ENCODE measurements at places on chromosomes 4 and X. TPM values are rescaled to one million over a fixed set of nuclear protein-coding genes. Genes with fewer than 3 reads are reported as not detected.

Gene SSX3
- total RNA-seq: not detected

Gene ARR3
- total RNA-seq: not detected

Gene POU3F4
- not detected for total RNA-seq

Gene ETDA
- not detected for total RNA-seq

Gene ANOS1
- total RNA-seq: not detected

Gene ADGRG4
- total RNA-seq: not detected

Gene NR3C2
- total RNA-seq: 8.0 TPM

- no peaks in the 10 kb centered on the region for H3K36me3 ChIP-seq
- no peak overlapping the region for H3K27ac ChIP-seq
- H3K27me3 ChIP-seq: no peaks in the 10 kb centered on the region
- no peaks in the 10 kb centered on the region for H3K4me1 ChIP-seq
- DNase-seq: no peak
- no peak overlapping the region for H3K4me3 ChIP-seq
Observed at GRCh38 chr4:42133006-42133405, 19.4 kb downstream of the BEND4 start.

GRCh38 chrX:101377547-101377946 is 8.4 kb downstream of the BTK start:
- H3K4me1 ChIP-seq: no peaks in the 10 kb centered on the region
- H3K4me3 ChIP-seq: no peak overlapping the region
- no peak overlapping the region for H3K27ac ChIP-seq
- H3K27me3 ChIP-seq: peaks cover 26% of the 10 kb centered on the region

DNA sequence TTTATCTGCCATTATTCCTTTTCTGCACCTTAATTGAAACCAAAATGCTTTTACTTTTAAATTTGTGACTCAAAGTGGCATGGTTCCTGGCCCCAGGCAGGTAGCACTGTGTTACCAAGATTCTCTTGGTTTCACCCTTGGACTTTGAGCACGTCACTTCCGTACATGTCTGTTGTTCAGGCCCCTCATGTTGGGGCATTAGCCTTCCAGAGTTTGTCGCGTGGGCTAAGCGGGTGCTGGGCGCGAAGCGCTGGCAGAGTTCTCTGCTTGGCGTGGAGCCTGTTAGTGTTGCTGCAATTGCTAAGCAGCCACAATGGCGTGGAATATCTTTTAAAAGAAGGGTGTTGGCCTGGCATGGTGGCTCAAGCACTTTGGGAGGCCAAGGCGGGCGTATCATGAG is 14.0 kb upstream of the TADA2B start:
- H3K27me3 ChIP-seq: no peaks in the 10 kb centered on the region
- H3K27ac ChIP-seq: no peak overlapping the region
- H3K4me1 ChIP-seq: no peaks in the 10 kb centered on the region
- H3K36me3 ChIP-seq: peaks cover 20% of the 10 kb centered on the region

DNA sequence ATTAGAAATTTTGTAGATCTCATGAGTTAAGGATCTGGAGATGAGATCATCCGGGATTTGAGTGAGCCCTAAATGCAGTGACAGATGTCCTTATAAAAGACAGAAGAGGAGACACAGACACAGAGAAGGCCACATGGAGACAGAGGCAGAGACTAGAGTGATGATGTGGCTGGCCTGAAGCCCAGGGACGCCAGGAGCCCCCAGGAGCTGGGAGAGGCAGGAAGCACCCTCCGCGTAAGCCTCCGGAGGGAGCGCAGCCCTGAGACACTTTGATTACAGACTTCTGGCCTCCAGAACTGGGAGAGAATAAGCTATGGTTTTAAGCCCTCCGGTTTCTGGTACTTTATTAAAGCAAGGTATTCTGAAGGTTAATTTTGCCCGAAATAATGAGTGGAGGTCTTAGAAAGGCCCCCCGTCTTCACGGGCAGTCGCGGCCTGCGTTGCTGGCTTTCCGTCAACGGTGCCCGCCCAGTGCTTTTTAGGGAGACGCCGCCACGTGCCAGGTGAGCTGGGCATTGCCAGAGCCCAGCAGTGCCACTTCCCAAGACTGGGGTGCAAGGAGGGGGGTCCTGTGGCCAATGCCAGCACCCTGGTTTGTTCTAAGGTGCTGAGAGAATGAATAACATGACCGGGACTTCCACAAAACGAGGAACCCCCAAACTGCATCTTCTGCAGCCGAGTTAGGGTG is 8.1 kb downstream of the DHRSX start:
- peaks cover 4% of the 10 kb centered on the region for H3K4me1 ChIP-seq
- DNase-seq: no peak
- no peaks in the 10 kb centered on the region for H3K27me3 ChIP-seq
- no peak overlapping the region for H3K27ac ChIP-seq
- peaks cover 2% of the 10 kb centered on the region for H3K36me3 ChIP-seq

GRCh38 chr4:71081192-71081591 is 87.7 kb downstream of the DCK start:
- DNase-seq: no peak
- no peaks in the 10 kb centered on the region for H3K36me3 ChIP-seq
- H3K4me3 ChIP-seq: no peak overlapping the region
- no peak overlapping the region for H3K27ac ChIP-seq
- no peaks in the 10 kb centered on the region for H3K4me1 ChIP-seq
- no peaks in the 10 kb centered on the region for H3K27me3 ChIP-seq

DNA sequence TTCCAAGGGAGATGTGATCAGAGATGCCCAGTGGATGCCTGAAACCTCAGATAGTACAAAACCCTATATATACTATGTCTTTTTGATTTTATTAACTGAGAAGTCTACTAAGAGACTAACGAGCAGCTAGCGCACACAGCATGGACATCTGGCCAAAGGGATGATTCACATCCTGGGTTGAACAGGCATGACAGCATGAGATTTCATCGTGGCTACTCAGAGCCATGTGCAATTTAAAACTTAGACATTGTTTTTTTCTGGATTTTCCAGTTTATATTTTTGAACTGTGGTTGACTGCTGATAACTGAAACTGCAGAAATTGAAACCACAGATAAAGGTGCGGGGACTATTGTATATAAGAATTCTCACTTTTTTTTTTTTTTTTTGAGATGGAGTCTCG is 2252.9 kb upstream of the AGA start:
- no peak for DNase-seq
- no peaks in the 10 kb centered on the region for H3K27me3 ChIP-seq
- H3K36me3 ChIP-seq: no peaks in the 10 kb centered on the region
- H3K4me1 ChIP-seq: no peaks in the 10 kb centered on the region

- H3K4me1 ChIP-seq: no peaks in the 10 kb centered on the region
- H3K27me3 ChIP-seq: peaks cover 7% of the 10 kb centered on the region
- no peak overlapping the region for H3K27ac ChIP-seq
- no peaks in the 10 kb centered on the region for H3K36me3 ChIP-seq
Observed at GRCh38 chrX:91414713-91415112, 19.9 kb upstream of the PABPC5 start.

DNA sequence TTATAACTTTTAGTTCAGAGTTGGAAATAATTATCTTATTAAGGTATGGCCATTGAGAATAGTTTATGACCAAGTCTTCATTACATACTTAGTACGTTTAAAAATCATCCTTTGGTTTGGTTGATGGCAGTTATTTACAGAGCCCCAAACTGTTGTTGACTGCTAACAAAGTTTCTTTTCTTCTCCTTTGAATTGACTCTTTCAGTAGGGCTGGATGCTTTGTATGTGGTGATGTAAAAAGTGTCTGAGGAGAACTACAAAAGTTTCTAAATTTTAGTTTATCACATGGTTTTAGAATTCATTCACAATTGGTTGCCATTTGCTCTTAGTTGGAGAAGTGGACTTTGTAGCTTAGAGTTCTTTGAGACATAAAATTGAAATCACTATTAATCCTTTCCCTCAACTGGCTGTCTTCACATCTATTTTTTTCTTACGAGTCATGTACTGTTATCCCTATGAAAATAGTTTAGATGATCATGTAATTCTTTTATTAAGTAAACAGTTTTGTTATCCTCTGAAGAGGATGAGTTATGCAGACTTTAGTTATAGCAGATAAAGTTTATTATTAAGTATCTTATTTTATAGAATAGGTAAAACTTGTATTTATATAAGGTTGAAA is 14.8 kb downstream of the PTPN13 start:
- H3K4me1 ChIP-seq: no peaks in the 10 kb centered on the region
- no peak overlapping the region for H3K27ac ChIP-seq
- H3K4me3 ChIP-seq: no peak overlapping the region
- no peaks in the 10 kb centered on the region for H3K27me3 ChIP-seq
- H3K36me3 ChIP-seq: no peaks in the 10 kb centered on the region
- DNase-seq: no peak

- peaks cover 3% of the 10 kb centered on the region for H3K27me3 ChIP-seq
- no peak within 1 kb of the TSS for H3K27ac ChIP-seq
- peak; percentile 82 for DNase-seq
- peak within 1 kb of the TSS; percentile 91 for H3K4me3 ChIP-seq
Observed at GRCh38 chrX:38561126-38561868, at the start of gene TSPAN7. TSS of gene TSPAN7 (plus strand) at chrX:38561542. CDS start at chrX:38561547, 5 bp downstream.

GRCh38 chrX:16185725-16186136 is 18.4 kb downstream of the MAGEB17 start:
- peaks cover 39% of the 10 kb centered on the region for H3K27me3 ChIP-seq
- no peak for DNase-seq
- H3K4me3 ChIP-seq: no peak overlapping the region

DNA sequence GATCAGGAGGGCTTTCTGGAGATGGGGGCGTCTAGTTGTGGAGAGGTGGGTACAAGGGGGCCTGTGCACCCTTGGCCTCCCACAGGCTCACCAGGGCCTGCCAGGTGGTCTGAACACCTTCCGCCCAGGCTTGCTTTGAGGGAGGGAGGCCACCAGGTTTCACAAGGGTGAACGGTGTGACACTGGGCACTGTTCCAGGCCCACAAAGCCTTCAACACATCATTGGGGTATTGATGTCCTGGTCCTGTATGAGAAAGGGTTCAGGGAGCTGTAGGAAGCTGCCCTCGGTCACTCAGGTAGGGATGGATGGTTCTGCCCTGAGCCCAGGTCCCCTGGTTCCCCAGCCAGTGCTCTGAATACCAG is 6.0 kb downstream of the HTRA3 start:
- no peaks in the 10 kb centered on the region for H3K4me1 ChIP-seq
- H3K27ac ChIP-seq: no peak overlapping the region
- peaks cover 20% of the 10 kb centered on the region for H3K27me3 ChIP-seq

GRCh38 chr4:153222707-153223426 is 18.6 kb downstream of the TRIM2 start:
- peak; percentile 40 for DNase-seq
- peaks cover 54% of the 10 kb centered on the region for H3K27me3 ChIP-seq
- peaks cover 34% of the 10 kb centered on the region for H3K4me1 ChIP-seq
- peaks cover 2% of the 10 kb centered on the region for H3K36me3 ChIP-seq

DNA sequence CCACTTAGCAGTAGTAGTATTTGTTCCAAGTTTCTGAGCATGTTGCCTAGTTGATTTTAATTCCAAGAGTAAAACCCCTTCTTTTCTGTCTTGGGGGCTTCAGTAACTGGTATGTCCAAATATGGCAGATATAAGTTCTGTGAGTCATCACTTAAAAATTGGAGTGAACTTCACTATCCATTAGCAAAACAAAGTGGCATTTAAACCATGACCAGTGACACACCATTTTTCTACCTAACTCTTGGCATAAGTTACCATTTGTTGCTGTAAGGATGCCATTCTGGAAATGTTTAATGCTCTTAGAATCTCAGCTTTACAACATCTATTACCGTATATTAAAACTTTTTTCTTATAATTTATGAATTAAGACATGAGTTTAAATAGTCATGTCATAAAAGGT is 102.0 kb downstream of the CBR4 start:
- DNase-seq: no peak
- H3K27me3 ChIP-seq: no peaks in the 10 kb centered on the region
- no peaks in the 10 kb centered on the region for H3K36me3 ChIP-seq
- no peak overlapping the region for H3K27ac ChIP-seq
- no peak overlapping the region for H3K4me3 ChIP-seq

DNA sequence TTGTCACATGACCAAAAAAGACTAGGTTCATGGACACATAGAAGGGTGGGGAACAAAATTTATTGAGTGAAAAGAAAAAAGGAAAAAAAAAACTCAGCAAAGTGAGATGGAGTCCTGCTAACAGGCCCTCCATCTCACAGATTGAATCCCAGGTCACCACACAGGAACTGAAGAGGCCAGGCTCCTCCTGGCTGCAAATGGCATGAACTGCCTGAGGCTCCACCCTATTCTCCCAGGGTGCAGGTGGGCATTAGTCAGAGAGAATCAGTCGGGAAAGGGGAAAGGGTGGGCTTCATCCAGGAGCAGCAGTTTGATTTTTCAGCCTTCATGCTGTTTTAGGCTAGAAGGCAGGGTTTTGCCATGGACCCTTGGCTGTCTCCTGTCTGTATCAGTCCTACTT is 128.5 kb upstream of the GRID2 start:
- no peaks in the 10 kb centered on the region for H3K27me3 ChIP-seq
- H3K27ac ChIP-seq: no peak overlapping the region
- H3K4me3 ChIP-seq: no peak overlapping the region
- no peaks in the 10 kb centered on the region for H3K4me1 ChIP-seq
- H3K36me3 ChIP-seq: no peaks in the 10 kb centered on the region

DNA sequence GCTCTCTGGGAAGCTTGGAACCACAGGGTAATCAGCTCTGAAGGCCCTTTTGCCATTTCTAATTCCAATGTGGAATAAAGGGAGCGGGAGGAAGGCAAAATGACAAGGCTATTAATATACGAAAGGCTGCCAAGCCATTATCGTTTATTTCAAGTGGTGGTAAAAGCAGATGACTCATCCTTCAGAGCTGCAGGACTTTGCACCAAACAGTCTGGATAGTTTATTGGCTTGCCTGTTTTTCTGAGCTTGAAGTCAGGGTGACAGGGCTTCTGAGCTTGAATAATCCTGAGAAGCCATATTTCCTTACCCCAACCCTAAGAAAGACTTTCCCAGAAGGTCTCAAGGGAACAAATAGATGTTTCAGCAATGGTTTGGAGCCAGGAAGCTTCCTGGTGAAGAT is 7.7 kb upstream of the GABRE start:
- H3K36me3 ChIP-seq: no peaks in the 10 kb centered on the region
- no peak overlapping the region for H3K4me3 ChIP-seq
- H3K4me1 ChIP-seq: no peaks in the 10 kb centered on the region
- H3K27me3 ChIP-seq: peaks cover 31% of the 10 kb centered on the region
